ENCODE measurements at places on chromosomes 6 and 20. TPM values are rescaled to one million over a fixed set of nuclear protein-coding genes. Genes with fewer than 3 reads are reported as not detected.

Gene GSTA3
- total RNA-seq: not detected

Gene SLC22A2
- not detected for total RNA-seq

DNA sequence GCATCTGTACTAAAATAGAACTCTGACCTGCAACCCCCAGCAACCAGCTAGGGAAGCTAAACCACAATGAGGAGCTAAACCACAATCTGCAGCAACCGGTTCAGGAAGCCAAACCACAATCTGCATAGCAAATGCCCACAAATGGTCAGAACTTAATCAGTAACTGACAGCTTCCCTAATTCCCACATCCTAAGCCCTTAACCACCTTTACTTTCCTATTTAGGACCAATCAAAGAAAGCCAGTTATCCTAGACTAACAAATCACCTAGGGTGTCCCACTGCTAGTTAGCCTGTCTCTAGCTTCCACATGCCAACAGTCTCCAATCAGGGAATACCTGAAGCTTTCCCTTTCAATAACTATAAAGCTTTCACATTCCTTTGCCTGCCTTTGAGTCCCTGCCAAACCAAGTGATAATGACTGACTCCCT, 424.6 kb upstream of the PTCHD4 start:
- no peak overlapping the region for H3K4me3 ChIP-seq
- peaks cover 10% of the 10 kb centered on the region for H3K4me1 ChIP-seq
- H3K27me3 ChIP-seq: peaks cover 10% of the 10 kb centered on the region
- peak; percentile 75 for DNase-seq
- H3K36me3 ChIP-seq: no peaks in the 10 kb centered on the region
- peak overlapping the region; percentile 57 for H3K27ac ChIP-seq

DNA sequence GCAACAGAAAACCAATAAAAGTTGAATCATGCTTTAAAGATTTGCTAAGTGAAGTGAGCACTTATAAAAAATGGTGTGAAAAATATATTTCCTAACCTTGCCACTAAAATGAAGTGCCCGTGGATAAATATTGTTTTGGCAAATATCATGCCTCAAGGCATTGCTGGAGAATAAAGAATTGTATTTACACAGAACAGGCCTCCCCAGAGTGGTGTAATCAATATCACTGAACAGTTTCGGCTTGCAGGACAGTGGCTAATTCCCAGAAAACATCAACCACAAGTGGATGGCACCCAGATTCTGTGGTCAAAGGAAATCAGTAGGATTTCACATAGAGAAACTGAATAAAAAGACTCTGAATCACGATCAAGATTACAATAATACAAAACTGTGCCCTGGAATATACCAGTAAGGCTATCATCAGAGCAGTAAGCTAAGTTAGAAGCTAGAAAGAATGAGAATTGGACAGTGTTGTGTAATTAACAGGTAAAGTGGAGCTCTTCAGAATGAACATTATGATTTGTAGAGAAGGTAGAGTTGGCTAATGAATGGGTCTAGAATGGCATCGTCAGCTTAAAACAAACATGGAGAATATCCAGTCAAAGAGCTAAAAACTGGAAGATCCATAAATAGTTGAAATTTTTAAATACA, 1026.9 kb upstream of the ADGRB3 start:
- DNase-seq: no peak
- no peak overlapping the region for H3K4me3 ChIP-seq
- peaks cover 5% of the 10 kb centered on the region for H3K36me3 ChIP-seq
- H3K27ac ChIP-seq: no peak overlapping the region

Gene NOTCH4
- not detected for total RNA-seq

DNA sequence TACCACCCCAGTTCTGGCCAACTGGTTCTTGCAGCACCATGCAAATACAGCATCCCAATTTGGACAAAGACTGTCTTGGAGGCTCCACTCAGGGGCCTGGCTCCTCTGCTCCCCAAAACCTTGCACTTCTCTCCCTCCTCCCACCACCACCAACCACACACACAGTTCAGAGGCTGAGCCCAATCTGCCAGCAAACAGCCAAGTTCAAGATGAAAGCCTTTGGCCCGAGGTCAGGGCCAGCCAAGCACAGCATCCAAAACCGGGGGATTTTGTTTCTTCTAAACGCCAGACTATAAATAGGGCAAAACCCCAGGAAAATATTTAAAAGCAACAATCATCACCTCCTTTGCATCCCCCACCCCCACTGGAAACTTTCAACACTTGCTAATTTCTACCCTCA, 5.7 kb downstream of the KCNK5 start:
- no peaks in the 10 kb centered on the region for H3K27me3 ChIP-seq
- no peak overlapping the region for H3K4me3 ChIP-seq
- no peak for DNase-seq
- peaks cover 23% of the 10 kb centered on the region for H3K4me1 ChIP-seq

- H3K27ac ChIP-seq: no peak overlapping the region
- DNase-seq: no peak
- H3K4me1 ChIP-seq: peaks cover 16% of the 10 kb centered on the region
These were observed 12.5 kb downstream of the TNXB start for GRCh38 chr6:32096394-32097258.

- peak; percentile 51 for DNase-seq
- H3K4me3 ChIP-seq: no peak overlapping the region
- H3K36me3 ChIP-seq: no peaks in the 10 kb centered on the region
- no peaks in the 10 kb centered on the region for H3K27me3 ChIP-seq
- peak overlapping the region; percentile 69 for H3K27ac ChIP-seq
These were observed 2.4 kb upstream of the GCNT2 start for GRCh38 chr6:10518557-10519407.

DNA sequence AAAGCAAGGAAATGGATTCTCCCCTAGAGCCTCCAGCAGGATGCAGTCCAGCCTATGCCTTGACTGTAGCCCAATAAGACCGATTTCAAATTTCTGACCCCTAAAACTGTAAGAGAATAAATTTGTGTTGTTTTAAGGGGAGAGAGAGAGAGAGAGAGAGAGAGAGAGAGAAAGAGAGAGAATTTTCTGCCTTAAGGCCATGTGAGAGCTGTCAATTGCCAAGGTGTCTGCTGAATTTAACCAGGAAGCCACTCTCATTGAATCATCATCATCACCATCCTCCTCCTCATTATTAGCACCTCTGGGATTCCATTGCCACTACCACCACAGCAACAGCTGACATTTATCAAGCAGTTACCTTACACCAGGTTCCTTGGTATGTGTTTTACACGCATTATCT, 27.8 kb upstream of the TNFRSF21 start:
- no peaks in the 10 kb centered on the region for H3K36me3 ChIP-seq
- H3K4me3 ChIP-seq: no peak overlapping the region
- H3K4me1 ChIP-seq: no peaks in the 10 kb centered on the region
- H3K27me3 ChIP-seq: peaks cover 17% of the 10 kb centered on the region

GRCh38 chr20:10074513-10074912, 39.7 kb downstream of the ANKEF1 start:
- peaks cover 39% of the 10 kb centered on the region for H3K4me1 ChIP-seq
- H3K4me3 ChIP-seq: peak overlapping the region; percentile 33
- no peaks in the 10 kb centered on the region for H3K36me3 ChIP-seq
- DNase-seq: peak; percentile 89

DNA sequence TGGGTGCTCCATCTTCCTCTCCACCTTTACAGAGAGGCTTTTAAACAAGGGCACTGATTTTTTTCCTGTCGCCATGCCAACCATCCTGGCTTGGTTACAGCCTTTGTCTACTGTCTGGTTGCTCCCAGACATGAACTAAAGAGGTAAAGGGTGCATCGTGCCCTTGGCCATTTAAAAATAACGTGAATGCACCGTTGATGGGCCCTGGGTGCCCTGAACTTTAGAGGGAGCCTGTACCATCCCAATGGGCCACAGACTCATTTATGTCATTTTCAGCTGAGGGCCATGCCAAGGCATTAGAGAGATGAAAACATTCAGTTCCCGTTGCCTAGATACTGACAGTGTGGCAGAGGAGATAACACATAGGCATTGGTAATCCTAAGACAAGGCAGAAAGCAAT, 23.3 kb downstream of the TMC2 start:
- H3K27ac ChIP-seq: no peak overlapping the region
- no peak overlapping the region for H3K4me3 ChIP-seq
- peaks cover 62% of the 10 kb centered on the region for H3K27me3 ChIP-seq
- H3K4me1 ChIP-seq: peaks cover 5% of the 10 kb centered on the region
- DNase-seq: no peak

GRCh38 chr6:129350278-129350677, 359.7 kb downstream of the ARHGAP18 start:
- H3K36me3 ChIP-seq: no peaks in the 10 kb centered on the region
- DNase-seq: no peak
- H3K27ac ChIP-seq: no peak overlapping the region
- no peaks in the 10 kb centered on the region for H3K27me3 ChIP-seq
- peaks cover 16% of the 10 kb centered on the region for H3K4me1 ChIP-seq

Gene ZNF831
- not detected for total RNA-seq

DNA sequence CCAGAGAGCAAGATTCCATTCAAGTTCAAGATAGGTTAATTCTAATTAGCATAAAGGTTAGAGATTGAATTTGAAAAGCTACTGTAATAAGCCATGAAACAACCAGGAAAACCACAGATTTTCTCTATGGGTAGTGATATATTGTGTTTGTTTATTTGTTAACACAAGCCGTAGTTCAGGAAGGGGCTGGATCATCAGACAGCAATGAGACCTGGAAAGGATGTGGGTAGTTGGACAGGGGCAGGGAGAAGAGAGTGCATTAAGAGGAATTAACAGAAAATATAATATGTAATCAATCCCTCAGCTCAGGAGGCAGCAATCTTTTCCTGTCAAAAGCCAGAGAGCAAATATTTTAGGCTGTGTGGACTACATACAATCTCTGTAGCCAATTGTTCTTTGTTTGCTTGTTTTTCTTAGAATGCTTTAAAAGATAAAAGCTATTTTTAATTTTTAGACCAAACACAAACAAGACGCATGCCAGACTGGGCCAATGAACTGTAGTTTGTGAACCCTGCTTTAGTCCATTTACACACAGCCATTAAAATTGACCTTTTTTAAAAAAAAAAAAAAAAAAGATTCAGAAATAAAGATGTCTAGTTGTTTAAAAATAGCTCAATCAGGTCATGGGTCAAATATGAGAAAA, 398.7 kb upstream of the MARCKS start:
- no peak overlapping the region for H3K4me3 ChIP-seq
- H3K4me1 ChIP-seq: peaks cover 6% of the 10 kb centered on the region
- H3K36me3 ChIP-seq: no peaks in the 10 kb centered on the region
- DNase-seq: no peak
- no peak overlapping the region for H3K27ac ChIP-seq
- no peaks in the 10 kb centered on the region for H3K27me3 ChIP-seq

- H3K27ac ChIP-seq: no peak overlapping the region
- DNase-seq: no peak
- no peaks in the 10 kb centered on the region for H3K36me3 ChIP-seq
- H3K4me3 ChIP-seq: no peak overlapping the region
- no peaks in the 10 kb centered on the region for H3K27me3 ChIP-seq
- no peaks in the 10 kb centered on the region for H3K4me1 ChIP-seq
These were observed 292.7 kb downstream of the TFAP2A start for GRCh38 chr6:10122164-10122563.

Gene OR2B6
- total RNA-seq: not detected
